ENCODE measurements at places on chromosomes 3 and 15.

GRCh38 chr3:106963442-106963841, 413.8 kb upstream of the CCDC54 start:
- no peak for DNase-seq

GRCh38 chr15:50107591-50108408, 11.2 kb downstream of the ATP8B4 start:
- no peak for DNase-seq

- DNase-seq = no peak
Observed at GRCh38 chr15:61441891-61442290, 212.8 kb upstream of the RORA start.

DNA sequence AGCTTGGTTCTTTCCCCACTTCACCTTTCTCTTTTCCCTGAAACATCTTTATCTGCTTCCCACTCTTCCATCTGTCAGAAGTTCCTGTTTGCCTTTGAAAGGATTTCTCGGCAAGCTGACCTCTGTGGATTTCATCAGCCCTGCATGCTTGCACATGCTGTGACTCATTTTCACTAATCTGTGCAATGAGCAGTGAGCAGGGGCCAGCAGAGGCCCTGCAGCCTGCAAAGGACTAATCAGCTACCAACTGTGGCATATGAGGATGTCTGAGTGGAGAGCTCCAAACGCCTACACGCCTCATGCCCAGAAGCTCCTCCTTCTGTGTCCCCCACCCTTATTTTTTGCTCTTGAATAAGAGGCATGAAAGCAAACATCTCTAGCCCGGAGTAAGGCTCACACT, 333.0 kb upstream of the SEMA6D start:
- DNase-seq = no peak

GRCh38 chr3:100205171-100205570, 55.6 kb upstream of the TBC1D23 start:
- no peak for DNase-seq
